ENCODE measurements at places on chromosomes 11 and 22.

DNA sequence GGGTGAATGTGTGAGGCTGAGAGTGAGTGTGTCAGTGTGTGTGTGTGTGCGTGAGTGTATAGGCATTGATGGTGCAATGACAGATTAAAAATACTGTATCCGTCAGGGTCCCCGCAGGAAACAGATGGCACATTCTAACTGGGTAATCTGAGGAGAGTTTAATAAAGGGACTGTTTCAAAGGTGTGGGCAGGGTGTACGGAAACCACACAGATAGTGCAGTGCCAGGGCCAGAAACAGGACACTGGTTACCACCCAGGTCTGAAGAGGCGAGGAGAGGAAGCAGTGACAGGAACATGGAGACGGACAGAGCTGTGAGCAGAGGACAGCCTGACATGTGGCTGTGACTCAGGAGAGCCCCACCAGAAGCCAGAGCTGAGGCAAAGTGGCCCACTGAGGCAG, 16.5 kb downstream of the P2RX3 start:
- no peak for DNase-seq

DNA sequence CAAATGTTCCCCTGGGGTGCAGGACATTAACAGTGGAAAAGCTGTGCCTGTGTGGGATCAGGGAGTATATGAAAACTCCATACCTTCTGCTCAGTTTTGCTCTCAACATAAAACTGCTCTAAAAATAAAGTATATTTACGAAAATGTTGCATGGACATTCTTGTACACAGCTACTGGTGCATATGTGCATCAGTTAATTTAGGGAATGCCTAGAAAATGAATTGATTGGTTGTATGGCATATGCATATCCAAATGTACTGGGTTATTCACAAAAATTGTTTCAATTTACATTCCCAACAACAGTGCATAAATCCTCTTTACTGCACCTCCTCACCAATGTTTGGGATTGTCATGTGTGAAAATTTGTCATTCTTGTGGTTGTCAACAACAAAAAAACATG, 251.1 kb upstream of the MPPED2 start:
- DNase-seq = no peak

DNA sequence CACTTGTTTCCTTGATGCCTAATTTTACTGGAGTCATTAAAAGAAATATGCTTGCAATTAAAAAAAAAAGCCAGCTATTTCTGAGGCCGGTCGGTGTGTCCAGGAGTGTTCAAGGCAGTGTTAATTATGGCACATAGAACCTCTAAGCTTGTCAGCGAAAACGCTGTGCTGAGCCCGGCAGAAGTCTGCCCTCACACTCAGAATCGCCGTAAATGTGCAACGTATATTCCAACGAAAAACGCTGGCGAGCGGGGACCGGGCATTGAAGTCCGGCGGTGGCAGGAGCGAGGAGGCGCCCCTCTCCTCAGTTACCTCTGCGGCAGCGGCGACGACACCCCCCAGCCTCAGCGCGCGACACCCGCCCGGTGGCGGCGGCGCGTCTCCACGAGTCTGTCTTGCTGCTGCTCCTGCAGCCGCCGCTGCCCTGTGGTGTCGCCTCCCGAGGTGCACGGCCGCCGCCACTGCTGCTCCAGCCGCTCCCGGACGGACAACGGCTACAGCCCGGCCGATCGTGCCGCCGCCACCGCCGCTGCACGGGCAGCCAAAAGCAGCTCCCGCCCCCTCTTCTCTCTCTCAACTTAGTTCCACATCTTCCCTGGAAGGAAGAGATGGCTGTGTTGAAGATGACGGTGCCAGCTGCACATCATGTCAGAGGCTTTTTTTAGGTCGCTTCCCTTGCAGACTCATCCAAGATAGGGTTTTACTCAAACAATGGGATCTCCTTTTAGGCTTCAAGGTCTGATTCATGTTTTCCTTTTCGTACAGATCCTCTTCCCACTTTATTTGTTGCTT, 56.0 kb downstream of the JAM3 start:
- no peak for DNase-seq

GRCh38 chr22:45290410-45290936, 5.7 kb downstream of the UPK3A start:
- no peak for DNase-seq

DNA sequence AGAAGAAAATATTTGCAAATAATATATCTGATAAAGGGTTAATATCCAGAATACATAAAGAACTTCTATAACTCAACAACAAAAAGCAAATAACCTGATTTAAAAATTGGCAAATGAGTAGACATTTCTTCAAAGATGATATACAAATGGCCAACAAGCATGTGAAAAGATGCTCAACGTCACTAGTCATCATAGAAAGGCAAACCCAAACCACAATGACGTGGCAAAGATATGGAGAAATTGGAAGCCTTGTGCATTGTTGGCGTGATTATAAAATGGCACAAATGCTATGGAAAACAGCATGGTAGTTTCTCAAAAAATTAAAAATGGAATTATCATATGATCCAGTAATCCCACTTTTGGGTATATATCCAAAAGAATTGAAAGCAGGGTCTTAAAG, 466.3 kb downstream of the TBC1D22A start:
- DNase-seq = no peak

- DNase-seq = peak; percentile 22
These were observed 42.1 kb upstream of the KLHL35 start for GRCh38 chr11:75474878-75475766.

DNA sequence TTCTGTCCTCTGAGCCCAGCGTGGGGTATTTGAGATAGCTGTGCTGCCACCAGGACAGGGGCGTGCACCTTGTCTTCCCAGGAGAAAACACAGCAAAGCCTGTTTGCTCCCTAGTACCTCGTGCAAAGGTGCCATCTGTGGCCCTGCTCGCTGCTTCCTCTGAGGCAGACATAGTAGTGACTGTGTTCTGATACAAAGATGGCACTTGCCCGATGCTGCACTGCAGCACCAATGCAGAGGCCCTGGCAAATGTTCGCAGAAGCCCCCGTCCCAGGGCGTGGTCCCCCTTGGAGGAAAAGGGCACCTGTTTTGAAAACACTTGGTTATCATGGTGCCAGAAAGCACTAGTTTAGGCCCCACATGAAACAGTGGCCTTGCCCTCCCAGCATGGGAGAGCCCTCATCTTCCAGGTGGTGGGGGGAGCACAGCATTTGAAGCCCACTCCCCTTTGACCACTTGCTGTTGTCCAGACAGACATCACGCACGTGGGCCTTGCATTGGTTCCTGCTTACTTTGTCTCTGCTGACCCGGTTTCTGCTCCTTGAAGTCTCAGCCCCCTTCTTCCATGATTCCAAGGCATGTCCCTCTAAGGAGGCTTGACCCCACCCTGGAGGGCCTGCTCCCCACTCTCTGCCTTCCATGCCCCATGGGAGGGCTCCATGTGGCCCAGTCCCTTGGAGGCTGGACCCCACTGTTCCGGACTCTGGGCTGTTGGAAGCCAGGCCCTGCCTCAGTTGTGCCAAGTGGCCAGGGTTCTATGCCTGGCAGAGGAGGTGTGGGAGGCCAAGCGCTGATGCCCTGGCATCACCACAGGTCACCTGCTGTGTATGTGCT, 109.4 kb downstream of the KCNQ1OT1 start:
- DNase-seq = no peak

DNA sequence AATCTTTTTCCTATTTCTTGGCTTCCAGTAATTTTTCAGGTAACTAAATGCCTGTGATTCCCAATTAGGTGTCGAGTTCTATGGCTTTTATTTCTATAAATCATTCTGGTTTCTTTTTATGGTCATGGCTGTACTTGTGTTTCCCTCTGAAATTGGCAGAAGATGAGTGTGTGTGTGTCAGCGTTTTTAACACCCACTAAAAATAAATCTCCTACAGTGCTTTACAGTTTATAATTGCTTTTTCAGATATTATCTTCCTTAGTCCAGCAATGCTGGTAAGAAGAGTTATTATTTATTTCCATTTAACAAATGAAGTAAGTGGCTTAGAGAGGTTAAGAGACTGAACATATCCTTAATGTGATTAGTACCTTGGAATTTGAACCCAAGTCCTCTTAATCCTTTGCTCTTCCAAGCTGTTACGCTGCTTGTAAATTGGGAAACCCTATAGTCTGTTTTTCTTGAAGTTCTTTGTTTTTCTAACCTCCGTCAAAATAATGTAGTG, 125.2 kb downstream of the TEAD1 start:
- no peak for DNase-seq

DNA sequence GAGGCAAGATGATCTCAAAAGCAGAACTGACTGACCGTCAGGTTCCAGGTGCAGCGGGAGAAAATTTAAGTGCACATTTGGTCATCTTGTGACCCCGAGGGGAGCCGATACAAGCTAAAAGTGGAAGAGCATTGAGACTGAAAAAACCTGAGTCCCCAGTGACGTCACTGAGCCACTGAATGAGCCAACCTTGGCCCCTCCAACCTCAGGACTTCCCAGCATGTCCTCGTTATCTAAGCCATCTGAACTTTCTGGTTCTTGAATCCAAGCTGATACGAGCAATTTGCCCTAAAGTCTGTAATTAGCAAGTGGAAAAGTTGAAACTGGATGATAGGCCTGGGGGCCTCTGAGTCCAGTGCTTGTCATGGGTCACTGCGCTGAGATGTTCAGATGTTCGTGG, 51.1 kb upstream of the ISX start:
- no peak for DNase-seq

DNA sequence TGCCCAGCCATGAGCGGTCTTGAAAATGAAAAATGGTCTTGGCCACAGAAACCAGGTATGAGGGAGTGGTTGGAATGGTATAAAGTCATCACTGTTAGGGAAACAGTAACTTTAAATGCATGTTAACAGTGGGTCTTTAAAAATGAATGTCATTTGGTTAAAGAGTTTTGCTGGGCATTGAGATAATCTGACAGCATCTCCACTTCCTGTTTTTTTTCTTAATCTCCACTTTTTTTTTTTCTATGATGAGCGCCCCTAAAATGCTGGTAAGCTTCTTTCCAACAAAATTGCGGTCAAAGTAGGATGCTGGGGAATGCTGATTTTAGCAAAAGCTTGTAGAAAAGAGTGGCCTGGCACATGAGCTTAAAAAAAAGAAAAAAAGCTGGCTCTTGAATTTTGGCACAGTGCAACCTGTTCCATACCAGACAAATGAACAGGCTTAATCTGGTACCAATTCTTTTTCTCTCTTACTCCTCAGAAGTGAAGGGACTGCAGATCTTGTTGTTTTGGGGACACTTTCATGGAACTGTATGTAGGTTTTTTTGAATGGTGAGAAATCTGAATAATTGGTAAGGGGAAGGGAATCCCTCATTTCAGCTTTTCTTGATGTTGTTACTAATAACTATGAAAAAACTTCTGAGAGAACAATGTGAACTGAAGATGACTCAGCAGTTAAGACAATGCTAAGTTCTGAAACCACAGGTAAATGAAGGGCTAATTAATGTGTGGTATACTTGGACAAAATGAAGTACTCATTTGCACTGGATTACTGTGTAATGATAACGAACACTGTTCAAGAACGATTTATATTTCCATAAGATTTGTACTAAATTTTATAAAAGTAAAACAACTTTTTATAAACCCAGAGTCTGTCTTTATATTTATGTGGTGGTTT, 3.1 kb upstream of the ARHGEF12 start:
- no peak for DNase-seq

- no peak for DNase-seq
These were observed 10.8 kb upstream of the IFITM3 start for GRCh38 chr11:331358-332060.

DNA sequence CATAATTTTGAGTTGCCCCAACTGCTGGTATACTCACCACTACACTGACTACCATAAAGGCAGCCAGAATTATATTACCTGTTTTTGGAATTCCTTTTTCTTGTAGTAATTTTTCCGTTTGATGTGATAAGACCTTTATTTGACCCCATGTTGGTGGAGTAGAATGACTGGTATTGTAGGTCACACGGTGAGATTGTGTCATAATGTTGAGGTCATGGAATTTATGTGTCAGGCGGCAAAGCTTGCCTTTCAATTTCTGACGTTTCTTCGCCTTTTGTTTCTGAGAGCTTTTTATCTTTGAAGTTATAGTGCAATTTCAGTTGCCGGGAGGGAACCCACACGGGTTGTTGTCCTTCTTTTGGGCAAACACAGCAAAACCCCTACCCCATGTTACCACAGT, 13.0 kb downstream of the OR52K1 start:
- no peak for DNase-seq

DNA sequence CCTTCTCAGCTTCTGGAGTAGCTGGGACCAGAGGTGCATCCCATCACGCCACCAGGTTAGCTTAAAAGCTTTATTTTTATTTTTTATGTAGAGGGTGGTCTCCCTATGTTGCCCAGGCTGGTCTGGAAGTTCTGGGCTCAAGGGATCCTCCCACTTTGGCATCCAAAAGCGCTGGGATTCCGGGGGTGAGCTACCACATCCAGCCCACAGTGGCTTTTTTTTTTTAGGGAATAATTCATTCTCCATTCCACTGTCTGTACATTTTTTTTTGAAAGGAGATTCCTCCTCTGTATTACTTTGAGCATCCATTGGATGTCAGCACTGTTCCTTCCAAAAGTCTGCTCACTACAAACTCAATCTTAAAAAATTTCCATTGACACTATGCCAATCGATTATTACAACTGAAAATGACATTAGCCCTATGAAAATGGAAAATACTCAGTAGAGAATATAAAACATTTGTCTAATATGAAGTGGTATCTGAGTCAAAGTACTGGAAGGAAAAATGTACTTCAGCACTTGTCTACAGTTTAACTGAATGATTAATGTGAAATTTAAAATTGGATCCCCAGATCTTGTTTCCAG, 1.3 kb upstream of the LPXN start:
- DNase-seq = no peak

Data from stimulated activated CD4-positive, alpha-beta T cell treated with anti-CD3 and anti-CD28 coated beads, TNF-alpha, amount 100 ng/mL, for 24 hours (primary cell).